ENCODE measurements at places on chromosomes 1 and 21. TPM values are rescaled to one million over a fixed set of nuclear protein-coding genes. Genes with fewer than 3 reads are reported as not detected.

HLX gene
- total RNA-seq: 6.7 TPM

GPR161 gene
- 1.6 TPM for total RNA-seq

SLC41A1 gene
- total RNA-seq: 442 TPM

GRCh38 chr21:18744840-18745239 is 341.3 kb upstream of the TMPRSS15 start:
- no peak for DNase-seq

GRCh38 chr1:14375226-14375625 is 223.3 kb upstream of the KAZN start:
- no peak for DNase-seq

- DNase-seq: no peak
Measured at GRCh38 chr1:246592695-246593094, 26.4 kb downstream of the CNST start.

DNA sequence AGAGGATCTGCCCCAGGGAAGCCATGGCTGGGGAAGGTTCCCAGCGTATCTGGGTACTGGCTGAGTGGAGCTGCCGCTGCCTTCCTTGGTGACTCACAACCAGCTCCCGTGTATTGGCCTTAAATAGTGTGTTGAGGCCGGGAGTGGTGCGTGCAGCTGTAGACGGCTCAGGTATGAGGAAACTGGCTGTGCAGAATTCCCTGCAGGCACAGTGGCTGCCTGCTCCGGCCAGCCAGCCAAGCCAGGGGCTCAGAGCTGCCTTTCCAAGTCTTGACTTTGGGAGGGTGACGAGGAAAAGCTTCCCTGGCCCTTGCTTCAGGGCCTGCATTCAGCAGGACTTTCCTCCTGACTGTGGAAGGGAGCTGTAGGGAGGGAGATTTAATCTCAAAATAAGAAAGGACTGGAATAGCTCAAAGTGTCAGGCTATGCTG is at the start of gene VTCN1:
Gene VTCN1, minus strand, starts transcription at position 97 of the 431 bp plus-strand sequence. Its CDS starts 72 bp downstream, at position 25.
- DNase-seq: no peak

- DNase-seq: no peak
Measured at GRCh38 chr21:28818663-28819278, 173.9 kb downstream of the LTN1 start.

All from heart left ventricle (tissue), 16 donors.